ENCODE measurements at places on chromosomes 5 and 9. TPM values are rescaled to one million over a fixed set of nuclear protein-coding genes. Genes with fewer than 3 reads are reported as not detected.

- DNase-seq: no peak
Measured at GRCh38 chr9:6855860-6856259, 98.1 kb downstream of the KDM4C start.

- no peak for DNase-seq
Measured at GRCh38 chr5:77443670-77444069, 48.4 kb downstream of the WDR41 start.

GRCh38 chr5:24539613-24540012, 105.2 kb downstream of the CDH10 start:
- no peak for DNase-seq

DNA sequence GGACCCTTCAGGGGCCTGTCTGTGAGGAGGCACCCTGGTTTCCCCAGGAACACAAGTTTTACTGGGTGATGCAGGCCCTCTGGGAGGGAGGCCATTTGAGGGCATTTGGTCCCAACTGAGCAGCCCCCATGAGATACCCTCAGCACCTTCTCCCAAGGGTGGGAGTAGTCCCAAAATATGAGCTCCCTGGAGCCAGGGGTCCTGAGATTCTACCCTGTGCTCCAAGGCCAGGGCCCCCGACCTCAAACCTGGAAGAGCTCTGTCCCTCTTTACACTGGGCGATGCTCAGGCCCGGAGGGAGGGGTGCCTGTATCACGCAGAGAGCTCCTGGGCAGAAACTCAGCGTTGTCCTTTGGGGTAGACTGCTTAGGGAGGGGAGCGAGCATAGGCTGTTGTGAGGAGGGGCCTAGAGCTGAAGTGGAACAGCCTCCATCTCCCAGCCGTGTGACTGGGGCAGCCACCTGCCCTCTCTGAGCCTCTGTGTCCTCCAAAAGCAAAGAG, 64.0 kb upstream of the SYNPO start:
- DNase-seq: no peak

DNA sequence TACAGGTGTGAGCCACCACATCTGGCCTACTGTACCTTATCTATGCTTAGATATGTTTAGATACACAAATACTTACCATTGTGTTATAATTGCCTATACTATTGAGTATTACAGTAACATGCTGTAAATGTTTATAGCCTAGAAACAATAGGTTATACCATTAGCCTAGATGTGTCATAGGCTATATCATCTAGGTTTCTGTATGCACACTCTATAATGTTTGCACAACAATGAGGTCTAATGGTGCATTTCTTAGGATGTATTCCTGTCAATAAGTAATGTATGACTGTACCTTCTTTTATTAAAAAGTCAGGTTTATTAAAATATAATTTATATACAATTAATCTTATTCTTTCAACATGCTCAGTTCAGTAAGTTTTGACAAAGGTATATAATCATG, 683.1 kb downstream of the LRRC70 start:
- DNase-seq: no peak

GRCh38 chr9:93222890-93223259, 38.9 kb downstream of the WNK2 start:
- DNase-seq: no peak

- no peak for DNase-seq
Measured at GRCh38 chr5:83752700-83753099, 32.0 kb upstream of the HAPLN1 start.

DNA sequence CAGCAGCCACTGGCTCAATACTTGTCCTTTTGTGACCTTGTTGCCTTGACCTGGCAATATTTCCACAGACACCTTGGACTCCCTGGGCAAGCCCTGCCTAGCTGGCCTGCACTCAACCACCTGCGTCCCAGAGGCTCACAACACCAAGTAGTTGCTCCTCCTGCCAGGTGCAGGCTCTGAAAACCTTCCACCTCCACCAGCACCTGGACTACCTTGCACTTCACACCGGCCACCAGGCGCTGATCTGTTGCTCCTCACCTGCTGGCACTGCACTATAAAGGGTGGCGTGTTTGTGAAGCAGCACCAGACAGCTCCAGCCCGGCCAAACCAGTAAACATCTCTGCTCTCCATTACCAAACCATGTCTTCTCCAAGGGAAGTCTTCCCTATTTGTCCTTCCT, 997.7 kb downstream of the PTPRD start:
- DNase-seq: no peak

- no peak for DNase-seq
Measured at GRCh38 chr5:172450861-172451695, 3.2 kb downstream of the SH3PXD2B start.

GRCh38 chr5:39671561-39671961, 246.8 kb upstream of the DAB2 start:
- no peak for DNase-seq

DNA sequence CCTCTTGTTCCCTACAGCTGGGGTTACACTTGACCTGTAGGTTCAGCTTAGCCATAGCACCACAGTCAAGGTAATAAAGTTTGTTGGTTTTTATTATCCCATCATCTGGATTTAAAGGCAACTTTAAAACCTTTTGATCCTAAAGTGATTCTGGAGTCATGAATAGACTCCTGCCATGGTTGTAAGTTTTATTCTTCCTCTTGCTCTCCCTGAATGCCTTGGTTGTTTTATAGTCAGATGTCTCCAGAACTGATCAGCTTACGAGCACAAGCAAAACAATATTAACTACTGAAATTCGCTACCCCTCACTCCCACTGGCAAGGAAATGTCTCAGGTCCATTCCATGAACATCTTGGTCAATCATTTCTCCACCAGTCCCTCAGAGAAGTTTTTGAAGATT, 1328.6 kb downstream of the PTPRD start:
- DNase-seq: no peak

DNA sequence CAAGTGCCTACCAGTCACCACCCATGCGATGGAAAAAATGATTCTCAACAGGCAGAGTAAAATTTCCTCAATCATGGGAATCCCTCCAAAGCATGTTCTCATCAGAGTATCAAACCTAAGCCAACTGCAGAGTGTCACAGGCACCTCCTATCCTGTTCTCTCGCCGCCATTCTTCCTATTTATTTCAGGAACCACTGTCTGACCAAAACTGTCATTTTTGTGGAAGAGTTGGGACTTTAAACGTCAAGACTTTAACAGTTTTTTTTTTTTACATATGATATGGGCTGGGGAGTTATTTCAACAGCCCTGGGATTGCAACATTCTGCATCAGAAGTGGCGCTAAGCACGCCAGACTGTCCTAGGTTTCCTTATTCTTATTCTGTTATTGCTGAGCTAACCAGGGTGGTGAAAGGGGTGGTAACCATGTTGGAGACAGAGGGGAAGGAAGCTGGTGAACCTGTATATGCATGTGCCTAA, 29.5 kb downstream of the PFDN1 start:
- DNase-seq: no peak

- no peak for DNase-seq
Measured at GRCh38 chr5:123113136-123113535, 24.1 kb downstream of the PRDM6 start.

GRCh38 chr9:109344866-109345265, 24.0 kb upstream of the EPB41L4B start:
- no peak for DNase-seq

DNA sequence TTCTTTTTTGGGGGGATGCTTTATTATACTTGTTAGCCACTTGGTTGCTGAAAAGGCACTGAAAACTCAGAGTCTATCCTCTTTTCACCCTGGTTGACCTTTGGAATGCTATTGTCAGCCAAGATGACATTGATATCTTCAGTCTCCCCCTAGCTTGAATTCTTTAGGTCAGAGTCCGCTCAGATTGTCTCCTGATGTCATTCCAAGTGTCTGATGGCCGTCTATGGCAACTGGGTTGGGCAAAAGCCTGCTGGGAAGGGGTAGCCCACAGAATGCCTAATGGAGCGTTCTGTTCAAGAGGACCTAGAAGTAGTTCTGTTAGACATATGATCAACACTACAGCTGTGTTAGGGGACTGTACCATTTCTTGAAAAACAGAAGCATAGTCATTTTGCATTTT, 9.7 kb upstream of the MEF2C start:
- DNase-seq: no peak

DNA sequence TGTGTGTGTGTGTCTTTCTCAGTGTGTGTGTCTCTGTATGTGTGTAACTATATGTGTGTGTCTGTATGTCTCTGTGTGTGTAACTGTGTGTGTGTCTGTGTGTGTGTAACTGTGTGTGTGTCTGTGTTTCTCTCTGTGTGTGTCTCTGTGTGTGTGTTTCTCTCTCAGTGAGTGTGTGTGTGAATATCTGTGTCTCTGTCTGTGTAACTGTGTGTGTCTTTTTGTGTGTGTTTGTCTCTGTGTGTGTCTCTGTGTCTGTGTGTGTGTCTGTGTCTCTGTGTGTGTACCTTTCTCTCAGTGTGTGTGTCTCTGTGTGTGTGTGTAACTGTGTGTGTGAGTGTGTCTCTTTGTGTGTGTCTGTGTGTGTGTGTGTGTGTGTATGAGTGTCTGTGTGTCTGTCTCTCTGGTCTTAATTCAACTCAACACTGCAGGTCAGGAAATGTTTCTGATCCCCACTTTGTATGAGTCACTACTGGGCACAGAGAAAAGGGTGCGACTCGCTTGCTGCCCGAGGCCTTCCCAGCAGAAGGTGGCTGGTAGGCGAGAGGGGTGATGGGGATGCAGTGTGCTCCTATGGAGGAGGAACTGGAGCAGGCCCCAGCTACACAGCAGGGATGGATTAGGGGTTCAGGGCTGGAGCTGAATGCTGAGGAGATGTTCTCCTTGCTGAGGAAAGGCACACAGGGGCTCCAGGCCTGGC, 52.1 kb downstream of the NSG2 start:
- no peak for DNase-seq

DNA sequence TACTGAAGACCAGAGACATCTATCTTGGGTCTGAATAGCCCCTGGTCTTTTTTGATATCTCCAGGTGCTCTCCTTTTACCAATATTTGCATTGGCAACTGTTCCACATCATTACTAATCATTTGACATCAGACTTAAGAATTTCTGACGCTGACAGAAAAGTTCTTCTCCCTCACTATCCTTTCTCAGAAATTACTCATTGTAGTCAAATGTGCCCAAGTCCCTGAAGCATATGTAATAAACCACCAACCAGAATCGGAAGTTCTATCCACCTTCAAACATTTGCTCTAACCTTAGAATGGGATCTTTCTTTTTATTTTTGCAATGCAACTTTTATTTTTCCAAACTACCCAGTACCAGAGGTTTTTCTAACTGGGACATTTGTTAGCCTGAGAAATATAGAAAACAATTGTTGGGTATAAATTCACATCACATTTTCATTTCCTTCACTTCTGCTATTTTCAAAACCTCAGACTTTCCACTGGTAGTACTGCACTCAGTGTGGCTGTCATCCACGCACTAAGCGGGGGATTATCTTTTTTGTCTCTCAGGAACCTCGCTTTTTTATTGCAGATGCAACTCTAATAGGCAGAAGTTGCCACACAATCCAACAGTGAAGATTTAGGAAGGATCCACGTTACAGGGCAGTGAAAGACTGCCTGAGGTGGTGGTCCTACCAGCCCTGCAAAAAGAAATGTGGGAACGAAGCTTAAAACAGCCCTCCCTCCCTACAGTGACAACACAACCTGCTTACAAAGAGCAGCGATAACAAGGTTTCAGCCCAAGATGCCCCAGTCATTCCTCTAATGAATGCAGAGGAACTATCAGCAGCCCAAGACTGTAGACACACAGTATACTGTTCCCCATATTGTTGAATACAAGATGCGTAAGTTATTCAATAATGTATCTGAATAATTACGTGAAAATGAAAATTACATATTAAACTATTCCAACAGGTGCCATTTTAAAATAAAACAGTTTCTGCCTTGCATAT, 201.2 kb downstream of the EBF1 start:
- no peak for DNase-seq

DNA sequence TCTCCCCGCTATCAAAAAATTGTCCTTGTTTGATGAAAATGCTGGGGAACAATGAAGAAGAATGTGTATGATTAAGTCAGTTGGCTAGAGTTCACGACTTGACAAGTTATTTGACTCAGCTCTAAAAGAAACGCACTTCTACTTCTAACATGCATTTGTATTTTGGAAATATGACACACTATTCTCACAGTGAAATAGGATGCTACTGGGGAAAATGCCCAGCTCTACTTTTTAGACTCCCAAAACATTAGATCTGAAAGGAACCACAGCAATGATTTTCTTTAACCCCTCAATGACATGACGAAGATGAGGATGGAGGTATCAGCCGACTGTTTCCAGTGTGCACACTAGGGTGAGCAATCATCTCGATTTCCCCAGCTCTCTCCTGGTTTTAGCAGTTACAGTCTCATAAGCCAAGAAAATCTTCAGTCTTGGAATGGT, 83.6 kb upstream of the PCSK1 start:
- no peak for DNase-seq

DNA sequence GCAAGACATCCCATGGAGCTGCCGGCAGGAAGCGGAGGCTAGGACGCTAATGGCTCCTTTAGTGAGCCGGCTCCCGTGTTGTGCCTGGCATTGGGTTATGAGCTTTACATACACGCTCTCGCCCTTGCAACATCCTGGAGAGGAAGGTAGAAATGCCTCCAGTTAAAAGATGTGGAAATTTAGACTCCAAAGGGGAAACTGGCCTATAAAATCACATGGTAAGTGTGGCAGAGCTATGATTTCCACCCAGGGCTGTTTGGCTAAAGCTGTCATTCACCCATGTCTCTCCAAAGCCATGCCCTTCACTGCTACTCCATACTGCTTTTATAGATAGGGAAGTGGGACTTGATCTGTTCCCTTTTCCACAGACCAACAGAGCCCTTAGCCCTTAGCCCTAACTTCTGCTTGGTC, 5.2 kb downstream of the GM2A start:
- no peak for DNase-seq

GRCh38 chr9:101307051-101307450, 77.8 kb downstream of the BAAT start:
- no peak for DNase-seq

- no peak for DNase-seq
Measured at GRCh38 chr9:109903515-109904138, 123.6 kb downstream of the PALM2AKAP2 start.

GRCh38 chr9:13213337-13213736, 66.2 kb downstream of the MPDZ start:
- no peak for DNase-seq

- no peak for DNase-seq
Measured at GRCh38 chr9:87088621-87089365, 141.5 kb upstream of the GAS1 start.

Gene ARHGEF39
- 11.9 TPM for total RNA-seq

Gene ZCCHC9
- 20.0 TPM for total RNA-seq

Gene TERT
- total RNA-seq: not detected

Gene ANAPC2
- total RNA-seq: 16.7 TPM

Gene RUFY1
- total RNA-seq: 25.1 TPM

Gene PDE8B
- 0.35 TPM for total RNA-seq

Gene F2RL2
- total RNA-seq: 7.2 TPM

Gene SERF1B
- 59.3 TPM for total RNA-seq

Gene STKLD1
- not detected for total RNA-seq
